Effector CD4-positive, alpha-beta T cell (primary cell): ENCODE measurements at places on chromosomes 12 and 14.

- no peak for DNase-seq
Observed at GRCh38 chr12:50647479-50647878, 116.4 kb upstream of the ATF1 start.

DNA sequence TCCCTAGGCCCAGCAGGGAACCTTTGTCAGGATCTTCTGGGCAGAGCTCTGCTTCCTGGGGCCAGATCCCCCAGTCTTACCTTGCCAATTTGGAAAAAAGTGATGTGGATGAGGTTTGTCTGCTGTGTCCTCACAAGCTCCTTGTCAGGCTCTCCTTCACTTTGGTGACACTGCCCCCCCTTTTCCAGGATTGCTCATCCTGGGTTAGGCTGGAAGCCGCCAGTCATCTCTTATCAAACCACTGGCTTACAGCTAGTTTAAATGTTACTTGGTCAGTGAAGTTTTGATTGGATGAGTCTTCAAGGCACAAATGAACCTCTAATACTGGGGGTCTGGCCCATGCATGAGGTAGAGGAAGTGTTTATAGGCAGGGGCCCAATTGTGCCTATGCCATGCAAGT is 15.3 kb downstream of the NYNRIN start:
- no peak for DNase-seq

DNA sequence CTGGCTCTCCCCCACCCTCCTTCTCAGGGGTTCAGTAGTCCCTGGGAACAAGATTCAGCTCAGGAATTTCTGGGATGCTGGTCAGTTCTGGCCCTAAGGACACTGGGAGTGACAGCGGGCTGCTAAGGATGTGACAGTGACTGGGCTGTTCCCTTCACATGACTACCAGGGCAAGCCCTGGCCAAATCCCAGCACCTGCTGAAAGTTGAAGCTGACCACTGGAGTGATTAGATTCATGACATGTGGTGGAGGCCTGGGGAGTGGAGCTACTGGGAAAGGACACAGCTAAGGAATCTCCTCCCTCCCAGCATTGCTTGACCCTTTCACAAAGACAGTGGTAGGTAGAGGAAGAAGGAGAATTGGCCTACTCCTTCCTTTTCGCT is 204.9 kb downstream of the DAD1 start:
- DNase-seq, result no peak

DNA sequence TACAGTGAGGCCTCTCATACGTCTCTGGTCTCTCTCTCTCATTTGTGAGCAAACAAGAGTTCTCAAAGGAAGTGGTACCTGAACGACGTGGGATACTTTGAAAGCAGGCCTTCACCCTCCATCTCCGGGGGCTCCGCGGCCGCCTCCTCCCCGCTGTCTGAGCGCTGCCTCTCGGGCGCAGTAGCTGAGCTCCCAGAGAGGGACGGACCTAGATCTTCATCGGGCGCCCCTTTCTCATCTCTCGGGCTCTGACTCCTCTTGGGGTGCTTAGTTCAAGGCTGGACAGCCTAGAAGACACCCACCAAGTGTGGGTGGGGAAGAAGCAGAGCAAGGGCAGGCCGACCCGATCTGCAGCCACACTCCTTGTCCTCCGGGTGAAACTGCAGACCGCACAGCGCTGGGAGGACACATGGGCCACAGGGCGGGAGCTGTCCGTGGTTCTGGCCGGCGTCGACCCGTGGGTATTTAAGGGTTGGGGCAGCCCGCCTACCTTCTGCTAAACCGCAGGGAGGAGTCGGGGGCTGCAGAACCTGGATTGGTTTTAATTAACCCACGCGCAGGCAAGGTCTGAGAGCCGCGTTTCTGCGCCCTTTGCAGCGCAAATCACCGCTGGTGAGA is 92.7 kb downstream of the PAH start:
- no peak for DNase-seq

- DNase-seq, result no peak
Observed at GRCh38 chr12:70028515-70028914, 203.5 kb downstream of the MYRFL start.

GRCh38 chr12:12319451-12320183 is 30.4 kb downstream of the MANSC1 start:
- DNase-seq, result no peak

- DNase-seq, result no peak
Observed at GRCh38 chr14:55071870-55072640, 20.6 kb downstream of the MAPK1IP1L start.

DNA sequence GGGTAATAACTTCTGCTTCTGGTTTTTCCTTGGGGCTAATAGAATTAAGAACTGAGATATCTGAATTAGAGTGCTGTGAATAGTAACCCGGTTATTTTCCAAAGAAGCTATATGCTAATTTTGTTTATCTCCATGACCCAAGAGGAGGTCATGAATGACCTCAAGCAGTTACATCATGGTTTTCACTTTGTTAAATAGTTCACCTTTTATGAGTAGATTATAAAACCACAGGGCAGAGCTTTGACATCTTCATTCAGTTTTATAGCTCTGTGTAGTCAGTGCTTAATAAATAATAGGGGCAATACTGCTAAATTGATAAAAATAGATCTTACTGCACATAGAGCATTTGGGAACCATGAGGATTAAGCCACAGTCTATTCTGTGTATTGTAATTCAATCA is 462.2 kb downstream of the LRIG3 start:
- DNase-seq, result no peak

GRCh38 chr14:87698481-87698880 is 294.5 kb downstream of the GALC start:
- no peak for DNase-seq

DNA sequence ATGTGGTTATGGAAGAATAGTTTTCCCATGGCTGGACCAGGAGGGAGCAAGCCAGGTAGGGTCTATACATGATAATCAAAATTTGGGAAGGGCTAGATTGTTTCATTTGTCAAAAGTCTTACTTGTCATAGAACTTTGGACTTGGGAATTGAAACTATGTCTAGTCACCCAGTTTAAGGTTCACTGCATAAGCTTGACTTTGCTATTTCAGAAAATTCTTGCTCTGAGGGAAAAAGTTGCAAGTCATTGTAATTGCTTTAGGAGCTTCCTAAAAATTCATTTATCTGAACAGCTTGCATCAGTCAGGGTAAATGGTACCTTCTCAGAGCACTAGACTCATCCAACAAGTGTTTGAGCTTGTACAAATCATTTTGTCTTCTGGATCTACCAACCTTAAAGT is 1194.7 kb downstream of the GALC start:
- DNase-seq, result no peak

GRCh38 chr14:57634335-57634734 is 140.7 kb upstream of the CCDC198 start:
- no peak for DNase-seq

GRCh38 chr12:127729381-127729780 is 537.6 kb upstream of the TMEM132C start:
- no peak for DNase-seq

GRCh38 chr14:50353126-50353525 is 41.0 kb downstream of the DMAC2L start:
- no peak for DNase-seq

- DNase-seq, result no peak
Observed at GRCh38 chr12:12265571-12266388, 1.1 kb downstream of the LRP6 start.

DNA sequence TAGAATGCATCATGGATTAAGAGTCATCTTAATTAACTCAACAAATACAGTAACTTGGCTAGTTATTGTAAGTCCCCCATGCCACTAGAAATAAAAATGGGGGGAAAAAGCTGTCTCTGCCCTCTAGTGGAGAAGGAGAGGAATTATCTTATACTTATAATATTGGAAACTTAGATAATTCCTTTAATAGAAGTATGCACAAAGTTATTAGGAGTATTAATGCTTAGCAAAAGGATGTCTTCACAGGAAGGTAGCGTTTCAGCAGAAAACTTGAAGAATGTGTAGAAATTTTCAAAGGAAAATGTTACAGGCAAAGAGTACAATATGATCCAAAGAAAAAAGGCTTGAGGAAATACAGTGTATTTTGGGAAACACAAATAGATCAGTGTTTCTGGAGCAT is 19.8 kb downstream of the OR5AU1 start:
- no peak for DNase-seq

DNA sequence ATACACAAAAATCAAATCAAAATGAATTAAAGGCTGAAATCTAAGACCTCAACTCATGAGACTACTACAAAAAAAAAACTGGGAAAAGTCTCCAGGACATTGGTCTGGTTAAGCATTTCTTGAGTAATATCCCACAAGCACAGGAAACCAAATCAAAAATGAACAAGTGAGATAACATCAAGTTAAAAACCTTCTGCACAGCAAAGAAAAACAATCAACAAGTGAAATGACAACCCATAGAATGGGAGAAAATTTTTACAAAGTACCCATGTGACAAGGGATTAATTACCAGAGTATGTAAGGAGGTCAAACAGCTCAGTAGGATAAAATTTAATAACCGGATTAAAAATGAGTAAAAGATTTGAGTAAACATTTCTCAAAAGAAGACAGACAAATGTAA is 338.7 kb downstream of the SLC16A7 start:
- DNase-seq, result no peak

DNA sequence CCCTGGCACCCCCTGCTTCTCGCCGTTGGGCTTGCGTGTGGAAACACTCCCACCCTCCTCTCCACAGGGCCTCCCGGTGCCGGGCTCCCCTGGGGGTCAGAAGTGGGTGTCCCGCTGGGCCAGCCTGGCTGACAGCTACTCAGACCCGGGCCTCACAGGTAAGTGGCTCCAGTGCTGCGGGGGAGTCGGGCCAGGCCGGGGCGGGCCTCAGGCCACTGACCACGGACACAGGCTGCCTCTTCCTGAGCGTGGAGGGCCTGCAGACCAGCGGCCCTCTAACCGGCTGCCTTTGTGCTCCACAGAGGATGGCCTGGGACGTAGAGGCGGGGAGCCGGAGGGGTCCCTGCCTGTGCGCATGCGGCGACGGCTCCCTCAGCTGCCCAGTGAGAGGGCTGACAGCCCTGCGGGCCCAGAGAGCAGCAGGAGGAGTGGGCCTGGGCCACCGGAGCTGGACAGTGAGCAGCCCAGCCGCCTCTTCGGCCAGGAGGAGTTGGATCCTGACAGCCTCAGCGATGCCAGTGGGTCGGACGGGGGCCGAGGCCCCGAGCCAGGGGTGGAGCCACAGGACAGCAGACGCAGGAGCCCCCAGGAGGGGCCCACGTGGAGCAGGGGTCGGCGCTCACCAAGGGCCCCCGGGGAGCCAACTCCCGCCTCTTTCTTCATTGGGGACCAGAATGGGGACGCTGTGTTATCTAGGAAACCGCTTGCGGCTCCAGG is 21.1 kb downstream of the CEP170B start:
- DNase-seq, result peak; percentile 1

DNA sequence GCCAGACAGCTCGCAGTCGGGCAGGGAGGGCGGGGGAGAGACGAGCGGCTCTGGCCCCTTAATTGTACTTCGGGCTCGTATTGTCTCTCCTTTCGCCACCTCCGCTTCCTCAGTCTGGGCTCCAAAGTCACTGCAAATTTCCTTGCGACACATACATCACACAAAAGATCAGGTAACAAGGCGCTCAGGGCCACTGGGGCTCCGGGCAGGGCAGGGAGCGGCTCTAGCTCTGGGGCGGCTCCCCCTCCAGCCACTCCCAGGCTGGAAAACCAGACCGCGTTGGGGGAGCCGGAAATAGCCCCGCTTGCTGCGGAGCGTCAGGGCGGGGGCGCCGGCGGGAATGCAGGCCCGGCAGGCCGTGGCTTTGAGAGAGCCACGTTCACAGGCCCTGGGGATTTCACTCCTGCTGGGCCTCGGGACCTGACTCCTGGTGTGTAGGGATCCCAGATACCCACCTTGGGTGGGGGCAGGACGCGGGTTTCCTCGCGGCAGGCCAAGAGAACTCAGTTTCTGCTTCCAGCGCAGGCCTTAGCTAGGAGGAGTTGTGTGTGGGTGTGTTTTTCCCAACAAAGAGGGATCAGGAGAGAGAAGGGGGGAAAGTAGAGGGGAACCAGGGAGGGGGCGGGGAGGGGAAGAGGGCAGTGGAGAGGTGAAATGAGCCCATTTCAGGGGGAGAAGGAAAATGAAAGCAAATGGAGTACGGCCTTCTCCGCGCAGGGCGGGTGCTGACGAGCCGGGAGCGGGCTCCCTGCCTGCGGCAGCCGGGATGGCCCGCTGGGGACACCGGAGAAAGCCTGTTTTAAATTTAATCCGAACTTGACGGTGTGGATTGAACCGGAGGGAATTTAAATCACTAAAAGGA is 4.4 kb upstream of the HOXC9 start:
- DNase-seq, result no peak

GRCh38 chr12:102005256-102005655 is 56.5 kb downstream of the WASHC3 start:
- DNase-seq, result no peak

- DNase-seq, result no peak
Observed at GRCh38 chr12:80064269-80064668, 35.1 kb upstream of the OTOGL start.

DNA sequence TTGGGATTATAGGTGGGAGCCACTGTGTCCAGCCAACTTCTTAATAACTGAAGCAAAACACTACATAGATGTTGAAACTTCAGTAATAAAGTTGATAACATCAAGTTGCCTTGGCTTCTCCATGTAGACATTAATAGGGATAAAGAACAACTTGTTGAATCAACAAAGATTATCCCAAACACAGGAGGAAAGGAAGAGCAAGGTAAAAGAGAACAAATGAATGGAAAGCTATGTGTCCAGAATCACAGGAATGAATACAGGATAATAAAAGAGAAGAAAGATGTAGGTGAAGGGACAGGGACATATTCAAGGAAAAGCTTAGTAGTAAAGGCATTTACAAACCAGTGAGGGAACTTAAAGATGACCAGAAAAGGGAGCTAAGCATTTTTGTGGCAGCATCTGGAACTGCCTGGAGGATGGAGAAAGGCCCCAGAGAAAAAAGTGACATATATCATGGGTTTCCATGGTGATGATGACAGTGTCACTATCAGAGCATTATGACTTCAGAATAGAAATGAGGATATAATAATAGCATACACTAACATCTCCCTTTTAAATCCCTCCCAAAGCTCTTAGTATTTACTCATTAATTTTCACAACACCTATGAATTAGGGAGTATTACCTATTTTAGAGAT is 24.0 kb upstream of the MDM1 start:
- DNase-seq, result no peak
